ENCODE measurements at places on chromosomes 12 and 14.

GRCh38 chr14:80200093-80200492 lies 11.2 kb downstream of the DIO2 start:
- no peaks in the 10 kb centered on the region for H3K27me3 ChIP-seq
- H3K4me1 ChIP-seq = no peaks in the 10 kb centered on the region
- no peaks in the 10 kb centered on the region for H3K36me3 ChIP-seq
- H3K4me3 ChIP-seq = no peak overlapping the region
- H3K27ac ChIP-seq = no peak overlapping the region

- H3K4me1 ChIP-seq = no peaks in the 10 kb centered on the region
- no peaks in the 10 kb centered on the region for H3K36me3 ChIP-seq
- no peaks in the 10 kb centered on the region for H3K27me3 ChIP-seq
Measured at GRCh38 chr14:94906991-94907587, 137.2 kb upstream of the GSC start.

GRCh38 chr14:93972618-93973205 lies 3.7 kb downstream of the ASB2 start:
- H3K27me3 ChIP-seq = no peaks in the 10 kb centered on the region
- no peak for DNase-seq
- H3K4me3 ChIP-seq = no peak overlapping the region
- no peak overlapping the region for H3K27ac ChIP-seq

GRCh38 chr12:95529693-95530225 lies 21.5 kb downstream of the USP44 start:
- DNase-seq = no peak
- no peak overlapping the region for H3K27ac ChIP-seq
- no peaks in the 10 kb centered on the region for H3K36me3 ChIP-seq
- no peaks in the 10 kb centered on the region for H3K4me1 ChIP-seq
- no peak overlapping the region for H3K4me3 ChIP-seq

- DNase-seq = no peak
- H3K27me3 ChIP-seq = no peaks in the 10 kb centered on the region
Measured at GRCh38 chr12:3165078-3165980, 88.2 kb downstream of the TSPAN9 start.

GRCh38 chr12:119447618-119448017 lies 113.1 kb downstream of the CCDC60 start:
- no peaks in the 10 kb centered on the region for H3K4me1 ChIP-seq
- H3K36me3 ChIP-seq = no peaks in the 10 kb centered on the region
- no peak overlapping the region for H3K27ac ChIP-seq
- no peaks in the 10 kb centered on the region for H3K27me3 ChIP-seq

DNA sequence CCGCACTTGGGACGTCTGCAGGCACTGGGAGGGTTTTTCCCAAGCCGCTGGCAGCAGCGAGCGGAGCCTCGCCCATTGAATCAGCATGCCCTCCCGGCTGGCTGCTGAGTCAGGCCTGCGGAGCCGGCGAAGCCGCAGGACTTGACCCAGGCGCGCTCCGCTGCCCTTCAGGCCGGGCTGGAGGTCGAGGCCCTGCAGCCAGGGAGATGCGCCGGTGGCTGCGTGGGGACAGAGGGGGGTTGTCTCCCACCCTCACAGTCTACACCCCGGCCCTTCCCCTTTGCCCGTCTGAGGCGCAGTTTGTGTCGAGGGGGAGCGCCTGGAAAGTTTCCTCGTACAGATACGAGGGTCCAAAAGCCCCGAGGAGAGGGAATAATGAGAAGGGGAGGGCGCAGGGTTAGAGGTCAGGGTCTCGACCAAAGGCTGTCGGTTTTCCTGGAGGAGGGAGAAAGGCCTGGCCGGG lies 759 bp upstream of the KLC1 start:
- peak overlapping the region; percentile 98 for H3K27ac ChIP-seq
- H3K4me3 ChIP-seq = peak overlapping the region; percentile 78
- H3K27me3 ChIP-seq = no peaks in the 10 kb centered on the region
- peaks cover 9% of the 10 kb centered on the region for H3K36me3 ChIP-seq
- peaks cover 34% of the 10 kb centered on the region for H3K4me1 ChIP-seq
- DNase-seq = no peak

- H3K4me3 ChIP-seq = no peak overlapping the region
- H3K27ac ChIP-seq = no peak overlapping the region
- peaks cover 23% of the 10 kb centered on the region for H3K4me1 ChIP-seq
- no peak for DNase-seq
Measured at GRCh38 chr14:69647213-69647612, 35.8 kb downstream of the SUSD6 start.

- no peaks in the 10 kb centered on the region for H3K27me3 ChIP-seq
- H3K27ac ChIP-seq = no peak overlapping the region
- no peak for DNase-seq
- no peaks in the 10 kb centered on the region for H3K36me3 ChIP-seq
- no peak overlapping the region for H3K4me3 ChIP-seq
Measured at GRCh38 chr12:44544018-44544417, 332.1 kb downstream of the NELL2 start.

GRCh38 chr14:23544511-23545447 lies 6.8 kb downstream of the ZFHX2 start:
- H3K4me3 ChIP-seq = no peak overlapping the region
- no peak for DNase-seq
- peaks cover under 1% of the 10 kb centered on the region for H3K27me3 ChIP-seq
- no peak overlapping the region for H3K27ac ChIP-seq
- no peaks in the 10 kb centered on the region for H3K36me3 ChIP-seq
- H3K4me1 ChIP-seq = no peaks in the 10 kb centered on the region

GRCh38 chr14:59849411-59850130 lies 21.0 kb downstream of the RTN1 start:
- DNase-seq = no peak
- H3K36me3 ChIP-seq = no peaks in the 10 kb centered on the region
- no peaks in the 10 kb centered on the region for H3K27me3 ChIP-seq
- H3K4me1 ChIP-seq = no peaks in the 10 kb centered on the region
- H3K4me3 ChIP-seq = no peak overlapping the region
- no peak overlapping the region for H3K27ac ChIP-seq
